ENCODE measurements at places on chromosomes 4 and X.

DNA sequence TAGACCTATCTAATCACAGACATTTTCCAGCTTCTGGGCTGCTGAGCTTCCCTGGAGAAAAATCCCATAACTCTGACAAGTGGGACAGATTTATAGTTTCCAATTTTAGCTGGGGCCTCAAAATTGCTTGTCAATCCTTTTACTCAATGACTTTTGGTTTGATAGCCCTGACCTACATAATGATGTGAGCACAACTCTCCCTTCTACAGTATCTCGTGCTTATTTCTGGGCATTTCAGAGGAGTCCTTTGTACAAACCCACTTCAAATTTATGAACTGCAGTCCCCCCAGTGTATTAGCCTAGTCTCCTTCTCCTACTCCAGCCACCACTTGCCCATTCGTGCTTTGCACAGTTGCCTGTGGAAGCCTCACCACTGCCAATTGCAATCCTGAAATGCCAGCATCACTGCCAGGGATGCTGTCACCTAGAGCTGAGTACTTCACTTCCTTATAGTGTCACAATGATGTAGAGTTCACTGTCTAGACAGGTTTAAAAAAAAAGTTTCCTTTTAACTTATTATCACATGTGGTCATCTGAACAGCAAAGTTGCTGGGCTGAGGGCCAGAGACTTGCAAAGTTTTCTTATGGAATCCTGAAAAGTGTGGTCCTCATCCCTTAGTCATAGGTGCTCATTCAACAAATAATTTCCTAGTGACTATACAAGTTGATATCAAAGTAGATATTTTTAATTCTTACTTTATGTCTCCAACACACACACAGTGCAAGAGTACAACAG is 21.2 kb downstream of the TRAM1L1 start:
- DNase-seq = no peak

GRCh38 chrX:86148024-86148511 is at the start of gene DACH2:
Gene DACH2 (plus strand): TSS chrX:86148451.
- peak; percentile 32 for DNase-seq

GRCh38 chrX:29665532-29665931 is 549.8 kb upstream of the MAGEB2 start:
- no peak for DNase-seq

GRCh38 chr4:185358959-185359358 is 36.8 kb downstream of the LRP2BP start:
- DNase-seq = no peak

DNA sequence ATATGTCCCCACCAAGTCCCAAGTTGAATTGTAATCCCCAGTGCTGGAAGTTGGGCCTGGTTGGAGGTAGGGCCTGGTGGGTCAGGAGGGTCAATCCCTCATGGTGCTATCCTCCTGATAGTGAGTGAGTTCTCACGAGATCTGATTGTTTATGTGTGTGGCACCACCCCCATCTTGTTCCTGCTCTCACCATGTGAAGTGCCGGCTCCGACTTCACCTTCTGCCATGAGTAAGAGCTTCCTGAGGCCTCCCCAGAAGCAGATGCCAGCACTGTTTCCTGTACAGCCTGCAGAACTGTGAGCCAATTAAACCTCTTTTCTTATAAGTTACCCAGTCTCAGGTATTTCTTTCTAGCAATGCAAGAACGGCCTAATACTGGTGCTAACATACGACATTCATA is 22.7 kb upstream of the TMEM33 start:
- DNase-seq = no peak

- peak; percentile 9 for DNase-seq
Measured at GRCh38 chr4:116180157-116180601, 905.2 kb downstream of the TRAM1L1 start.

- DNase-seq = no peak
Measured at GRCh38 chr4:118225511-118225910, 127.3 kb downstream of the PRSS12 start.

DNA sequence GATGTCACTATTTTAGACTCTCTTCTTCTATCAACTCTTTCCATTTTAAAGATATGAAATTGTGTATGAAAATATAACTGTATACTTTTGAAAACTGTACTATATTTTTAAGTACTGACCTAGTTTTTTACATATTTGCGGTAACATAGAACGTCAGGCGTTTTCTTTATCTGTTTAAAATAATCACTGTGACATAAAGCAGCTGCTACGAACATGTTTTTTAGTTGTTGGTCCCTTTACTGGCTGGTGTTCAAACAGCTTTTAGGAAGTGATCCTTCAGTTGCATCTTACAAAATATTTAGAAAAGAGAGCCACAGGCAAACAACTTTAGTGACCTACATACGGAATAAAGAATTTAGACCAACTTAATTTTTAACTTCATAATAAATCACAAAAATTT is 73.1 kb downstream of the METTL14 start:
- no peak for DNase-seq

DNA sequence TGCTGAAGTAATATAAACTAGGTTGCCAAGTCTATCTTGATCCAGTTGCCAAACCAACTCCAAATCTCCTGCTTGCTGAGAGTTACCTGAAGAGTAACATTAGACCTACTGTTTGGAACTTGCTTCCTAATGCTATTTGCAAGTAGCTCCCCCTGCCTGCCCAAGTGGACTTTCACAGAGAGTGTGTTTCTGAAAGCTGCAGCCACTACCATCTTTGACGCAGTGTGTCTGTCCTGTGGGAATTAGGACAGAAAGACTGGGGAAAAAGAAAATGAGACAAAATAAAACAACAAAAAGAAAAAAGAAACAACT is 195.0 kb upstream of the HS3ST1 start:
- DNase-seq = no peak
